ENCODE measurements at places on chromosomes 7 and 10.

- DNase-seq = no peak
These were observed 377.6 kb downstream of the MDFIC start for GRCh38 chr7:115299397-115300037.

- DNase-seq = no peak
These were observed 3.9 kb upstream of the GPER1 start for GRCh38 chr7:1083729-1084657.

DNA sequence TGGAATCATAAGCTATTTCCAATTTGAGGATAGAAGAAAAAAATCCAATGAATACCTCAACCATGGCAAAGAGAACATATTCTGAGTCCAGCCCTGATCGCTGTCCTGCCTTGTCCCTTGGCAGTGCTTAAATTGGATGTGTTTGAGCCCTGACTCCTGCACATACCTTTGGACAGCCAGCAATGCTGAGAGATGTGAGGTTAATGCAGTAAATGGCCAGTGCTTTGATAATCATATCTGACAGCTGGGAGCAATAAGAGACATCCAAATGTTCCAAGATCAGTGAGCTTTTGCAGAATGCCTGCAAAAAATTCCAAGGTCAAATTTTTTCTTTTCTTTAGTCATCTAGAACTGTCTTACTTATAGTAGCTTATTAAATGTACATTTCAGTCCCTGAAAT is 80.1 kb upstream of the LRRC17 start:
- DNase-seq = no peak

DNA sequence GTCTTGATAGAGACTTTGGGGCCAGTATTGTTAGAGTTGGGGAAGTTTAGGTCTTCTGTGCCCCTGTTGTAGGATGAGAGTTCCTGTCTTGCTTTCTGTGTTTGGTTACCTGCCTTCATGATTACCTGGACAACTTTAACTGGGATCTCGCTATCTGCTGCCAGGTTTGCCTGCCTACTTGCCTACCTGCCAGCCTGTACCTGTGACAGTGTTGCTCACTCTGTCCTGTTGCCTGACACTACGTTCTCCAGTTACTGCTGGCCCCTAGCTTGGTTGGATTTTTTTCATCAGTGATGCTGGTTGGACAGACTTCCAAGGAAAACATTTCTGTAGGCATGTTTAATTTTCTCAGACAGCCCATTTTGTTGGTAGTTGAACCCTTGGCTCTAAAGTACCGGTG is 48.4 kb downstream of the PPP1R9A start:
- DNase-seq = no peak

DNA sequence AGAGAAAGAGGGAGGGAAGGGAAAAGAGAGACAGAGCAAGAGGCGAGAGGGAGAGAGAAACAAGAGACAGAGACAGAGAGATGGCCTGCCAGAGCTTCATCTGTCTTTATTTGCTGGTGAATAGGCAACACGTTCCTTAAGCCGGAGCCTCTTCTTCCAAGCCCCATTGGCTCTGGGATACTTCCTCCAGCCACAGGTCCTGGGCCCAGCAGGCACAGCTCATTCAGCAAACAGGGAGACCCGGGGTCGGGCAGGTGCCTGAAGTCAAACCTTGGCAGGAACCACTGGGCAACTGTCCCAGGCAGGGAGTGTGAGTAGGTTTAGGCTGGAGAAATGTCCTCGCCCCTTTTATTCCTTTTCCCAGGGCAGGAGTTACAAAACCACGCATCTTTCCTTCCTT is 68.2 kb downstream of the MYL10 start:
- no peak for DNase-seq

DNA sequence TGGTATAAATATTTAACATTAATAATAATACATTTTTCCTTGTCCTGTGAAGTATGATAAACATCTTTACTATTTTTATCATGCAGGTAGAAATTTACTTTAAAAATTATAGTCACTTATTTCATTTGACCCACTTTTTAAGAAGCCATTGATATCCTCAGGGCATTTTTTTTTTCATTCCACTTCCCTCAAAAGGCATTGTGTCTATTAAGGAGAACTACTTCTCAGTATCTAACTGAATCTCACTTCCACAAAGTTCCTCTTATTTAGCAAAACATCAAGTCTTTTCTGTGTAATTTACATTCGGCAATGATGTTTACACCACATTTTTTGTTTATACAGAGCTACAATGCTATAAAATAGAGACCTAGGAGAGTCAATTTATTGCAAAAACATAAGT is 388.2 kb upstream of the AKR1E2 start:
- DNase-seq = peak; percentile 23

DNA sequence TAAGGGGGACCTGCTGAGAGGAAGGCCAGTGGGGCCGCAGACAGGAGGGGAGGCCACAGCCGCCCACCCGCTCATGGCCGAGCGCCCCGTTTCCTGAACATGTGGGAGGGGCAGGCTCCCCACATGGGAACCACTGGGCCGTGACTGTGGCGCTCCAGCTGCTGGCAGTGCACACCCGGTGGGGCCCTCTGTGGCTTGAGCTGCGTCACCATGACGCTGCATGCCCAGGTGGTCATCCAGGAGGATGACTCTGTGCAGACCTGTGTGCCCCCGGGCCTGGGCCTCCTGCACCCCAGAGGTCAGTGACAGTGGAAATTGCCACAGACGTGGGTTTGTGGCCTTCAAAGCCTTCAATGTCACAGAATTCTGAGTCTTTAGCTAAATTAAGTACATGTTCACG is 85.1 kb downstream of the MGMT start:
- DNase-seq = no peak

DNA sequence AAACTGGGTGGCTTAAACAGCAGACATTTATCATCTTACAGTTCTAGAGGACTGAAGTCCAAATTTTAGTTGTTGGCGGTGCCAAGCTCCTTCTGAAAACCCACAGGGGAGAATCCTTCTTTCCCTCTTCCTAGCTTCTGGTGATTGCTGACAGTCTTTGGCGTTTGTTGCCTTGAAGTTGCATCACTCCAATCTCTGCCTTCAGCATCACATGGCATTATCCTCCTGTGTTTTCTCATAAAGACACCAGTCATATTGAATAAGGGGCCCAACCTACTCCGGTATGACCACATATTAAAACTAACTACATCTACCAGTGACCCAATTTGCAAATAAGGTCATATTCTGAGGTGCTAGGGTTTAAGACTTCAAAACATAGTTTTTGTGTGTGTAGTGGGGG is 472.1 kb upstream of the IGFBP3 start:
- DNase-seq = no peak

- DNase-seq = peak; percentile 21
These were observed 14.1 kb upstream of the DLD start for GRCh38 chr7:107876916-107877315.

GRCh38 chr10:58030208-58030607 is 237.5 kb downstream of the IPMK start:
- no peak for DNase-seq

- no peak for DNase-seq
These were observed 84.2 kb downstream of the ANK3 start for GRCh38 chr10:60305380-60305892.

GRCh38 chr7:106009503-106010226 is 46.6 kb downstream of the CDHR3 start:
- peak; percentile 90 for DNase-seq

DNA sequence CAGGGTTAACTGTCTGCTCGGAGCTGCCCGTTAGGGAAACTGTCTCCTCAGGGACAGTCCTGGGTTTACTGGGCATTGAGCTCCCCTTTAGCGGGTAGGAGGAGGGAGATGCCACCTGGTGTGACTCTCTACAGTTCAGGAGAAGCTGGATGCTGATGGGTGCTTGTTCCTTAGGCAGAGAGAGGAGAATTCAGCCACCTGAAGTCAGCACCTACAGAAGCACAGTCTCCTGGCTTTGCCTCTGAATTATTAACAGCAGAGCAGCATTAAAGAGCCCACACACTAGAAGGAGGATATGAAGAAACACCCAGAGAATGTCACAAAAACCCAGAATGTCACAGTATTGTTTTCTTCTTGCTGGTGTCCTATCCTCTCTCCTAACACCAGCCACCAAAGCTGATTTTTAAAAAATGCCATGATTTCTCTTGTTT is 696 bp downstream of the GIMAP4 start:
- no peak for DNase-seq

DNA sequence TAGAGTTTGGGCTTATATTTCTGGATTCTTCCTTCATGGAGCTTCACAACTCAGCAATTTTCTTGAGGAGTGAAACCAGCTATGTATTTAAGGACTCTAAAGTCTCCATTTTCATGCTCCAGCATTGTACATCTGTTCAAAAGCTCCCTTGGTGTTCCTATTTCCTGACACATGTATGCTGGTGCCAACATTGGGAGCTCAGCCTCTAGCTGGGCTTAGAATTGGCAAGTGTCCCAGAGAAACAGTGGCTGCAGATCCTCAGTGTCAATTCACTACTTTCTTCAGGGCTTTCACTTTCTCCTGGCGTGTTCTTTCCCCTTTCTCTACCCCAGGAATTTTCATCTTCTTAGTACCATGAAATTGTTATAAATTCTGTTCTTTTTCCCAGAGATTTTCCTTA is 103.1 kb downstream of the ZNF467 start:
- DNase-seq = peak; percentile 13

- no peak for DNase-seq
These were observed 8.6 kb downstream of the RAPGEF5 start for GRCh38 chr7:22348379-22348778.

DNA sequence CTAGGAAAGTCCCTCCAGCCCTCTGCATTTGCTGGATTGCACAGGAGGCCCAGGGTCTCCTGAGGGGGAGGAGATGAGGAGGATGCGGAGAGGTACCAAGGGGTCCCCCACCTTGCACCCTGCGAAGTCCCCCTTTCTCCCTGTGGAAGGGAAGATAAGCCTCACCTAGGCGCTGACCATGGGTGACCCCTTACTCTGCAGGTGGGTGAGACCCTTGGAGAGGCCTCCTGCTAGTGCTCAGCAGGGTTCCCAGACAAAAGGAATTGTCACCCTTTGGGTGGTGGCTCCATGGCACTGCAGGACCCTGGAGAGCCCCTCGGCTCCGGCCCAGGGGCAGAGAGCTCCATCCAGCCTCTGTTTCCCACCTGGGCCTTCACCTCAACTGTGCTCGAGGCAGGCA is 107.0 kb upstream of the RET start:
- DNase-seq = no peak

GRCh38 chr10:116096526-116096925 is 176.5 kb downstream of the GFRA1 start:
- DNase-seq = no peak

- DNase-seq = no peak
These were observed 237.3 kb downstream of the AHR start for GRCh38 chr7:17535776-17536175.

DNA sequence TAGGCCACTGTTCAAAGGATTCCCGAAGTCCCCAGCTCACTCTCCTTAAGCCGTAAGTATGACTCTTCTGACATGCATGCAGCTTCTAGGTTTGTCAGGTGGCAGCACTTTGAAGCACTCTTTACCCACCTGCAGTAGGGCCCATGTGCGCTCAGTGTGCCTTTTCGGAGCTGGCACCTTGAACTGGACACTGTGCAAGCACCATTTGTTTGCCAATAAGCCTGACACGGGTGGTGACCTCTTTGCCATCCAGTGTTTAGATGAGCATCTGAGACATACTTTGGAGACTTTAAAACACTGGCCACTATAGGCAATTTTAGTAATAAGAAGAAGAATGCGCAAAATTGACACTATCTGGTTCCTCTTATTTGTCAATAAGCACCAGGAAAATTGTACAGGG is 45.7 kb upstream of the GSAP start:
- no peak for DNase-seq

DNA sequence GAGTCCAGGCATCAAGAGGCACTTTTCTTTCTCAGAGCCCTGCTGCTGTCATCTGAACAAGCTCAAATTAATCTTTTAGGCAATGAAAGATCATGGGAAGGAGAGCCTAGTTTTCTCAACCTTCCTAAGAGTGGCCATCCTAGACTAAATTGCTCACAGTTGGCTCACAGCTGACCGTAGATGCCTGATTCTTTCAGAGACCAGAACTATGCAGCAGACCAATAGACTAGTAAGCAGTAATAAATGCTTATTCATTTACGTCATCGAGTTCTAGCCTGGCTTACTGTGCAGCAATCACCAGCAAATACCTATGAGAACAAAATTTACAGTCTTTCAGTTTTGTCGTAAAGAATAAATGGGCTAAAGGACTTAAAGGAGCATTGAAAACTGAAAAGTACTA is 602.9 kb upstream of the GHITM start:
- DNase-seq = no peak

DNA sequence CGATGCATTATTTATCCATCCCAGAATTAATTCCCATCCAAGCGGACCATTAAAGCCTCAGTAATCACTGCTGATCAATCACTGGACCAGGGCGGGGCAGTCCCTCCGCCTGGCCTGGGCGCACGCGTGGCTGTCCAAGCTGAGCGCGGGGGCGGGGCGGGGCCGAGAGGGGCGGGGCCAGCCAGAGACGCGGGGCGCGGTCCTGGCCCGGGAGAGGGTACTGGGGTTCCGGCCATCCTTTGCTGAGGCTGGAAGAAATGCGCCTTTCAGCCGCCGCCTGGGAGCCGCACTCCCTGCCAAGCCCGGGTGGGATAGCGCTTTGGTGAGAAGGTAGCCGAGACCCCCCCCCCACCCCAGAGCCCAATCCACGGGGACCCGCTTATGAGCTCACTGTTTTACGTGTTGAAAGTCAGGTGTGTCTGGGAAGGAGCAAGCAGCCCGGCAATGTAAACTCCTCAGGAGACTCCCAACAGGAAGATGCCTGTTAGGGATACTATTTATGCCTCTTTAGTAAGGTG is at the start of gene ARHGAP22:
ARHGAP22 (minus strand) TSS at position 83 of the 518 bp plus-strand sequence. CDS start 277 bp downstream, outside the sequence.
- no peak for DNase-seq

GRCh38 chr7:50397971-50398324 is 52.2 kb downstream of the FIGNL1 start:
- DNase-seq = no peak

GRCh38 chr7:72334698-72335097 is 77.4 kb downstream of the CALN1 start:
- DNase-seq = no peak

- DNase-seq = no peak
These were observed 27.8 kb downstream of the FAM241B start for GRCh38 chr10:69657866-69658265.

- DNase-seq = no peak
These were observed 69.5 kb downstream of the LMBR1 start for GRCh38 chr7:156823435-156823834.

GRCh38 chr7:36607721-36608095 is 116.6 kb downstream of the AOAH start:
- DNase-seq = no peak

GRCh38 chr10:35922876-35923600 is 280.9 kb upstream of the FZD8 start:
- DNase-seq = no peak

- DNase-seq = no peak
These were observed 11.6 kb downstream of the CYP3A43 start for GRCh38 chr7:99839287-99840021.

GRCh38 chr7:35424869-35425495 is 171.1 kb upstream of the TBX20 start:
- peak; percentile 80 for DNase-seq

Measured in KBM-7 (cell line).